GM20000 (cell line): ENCODE measurements at places on chromosomes 2 and 18.

GRCh38 chr2:173553593-173553992 is 198.9 kb downstream of the CDCA7 start:
- DNase-seq: no peak

GRCh38 chr2:169397697-169398096 is 35.4 kb upstream of the LRP2 start:
- no peak for DNase-seq

DNA sequence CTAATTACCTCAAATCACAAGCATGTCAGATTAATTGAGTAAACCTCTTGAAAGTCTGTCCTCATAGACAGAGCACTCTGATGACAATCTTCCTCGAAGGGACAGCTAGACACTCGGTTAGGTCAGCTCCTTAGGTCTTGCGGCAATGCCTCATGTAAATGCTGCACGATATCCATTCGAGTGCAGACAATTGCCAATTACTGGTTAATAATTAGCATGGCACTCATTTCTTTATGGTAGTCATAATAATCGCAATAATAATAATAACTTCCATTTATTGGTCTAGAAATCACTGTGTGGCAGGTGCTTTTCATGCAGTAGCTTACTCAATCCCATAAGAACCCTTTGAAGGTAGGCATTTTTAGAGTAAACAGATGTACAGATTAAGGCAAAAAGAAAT is 44.7 kb upstream of the DSC1 start:
- DNase-seq: no peak

DNA sequence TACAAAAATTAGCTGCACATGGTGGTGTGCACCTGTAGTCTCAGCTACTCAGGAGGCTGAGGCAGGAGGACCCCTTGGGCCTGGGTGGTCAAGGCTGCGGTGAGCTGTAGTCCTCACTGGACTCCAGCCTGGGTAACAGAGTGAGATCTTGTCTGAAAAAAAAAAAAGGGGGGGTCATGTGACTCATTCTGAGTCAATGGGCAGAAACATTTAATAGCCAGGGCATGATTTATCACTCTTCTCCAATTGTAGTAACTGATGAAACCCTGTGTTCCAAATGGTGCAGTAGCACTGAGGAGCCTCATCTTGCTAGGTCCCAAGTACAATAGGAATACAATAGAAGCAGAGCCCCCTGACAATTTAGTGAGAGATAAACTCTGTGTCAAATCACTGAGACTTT is 78.9 kb upstream of the CCDC68 start:
- no peak for DNase-seq

DNA sequence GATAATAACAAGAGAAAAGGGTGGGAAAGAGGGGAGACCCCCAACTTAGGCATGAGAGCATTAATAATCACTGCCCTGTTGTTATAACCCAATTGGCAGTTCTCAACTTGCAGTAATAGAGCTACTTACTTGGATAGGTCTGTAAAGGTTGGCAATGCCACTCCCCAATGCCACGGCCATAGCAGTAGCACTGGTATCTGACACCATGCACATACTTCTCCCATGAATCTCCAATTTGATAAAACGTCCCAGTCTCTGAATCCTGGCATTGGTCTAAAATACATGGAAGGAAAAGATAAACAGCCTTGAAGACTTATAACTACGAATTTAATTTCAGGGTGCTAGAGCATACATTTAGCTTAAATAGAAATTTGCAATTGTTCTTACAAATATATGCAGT is 16.8 kb downstream of the FN1 start:
- DNase-seq: no peak

DNA sequence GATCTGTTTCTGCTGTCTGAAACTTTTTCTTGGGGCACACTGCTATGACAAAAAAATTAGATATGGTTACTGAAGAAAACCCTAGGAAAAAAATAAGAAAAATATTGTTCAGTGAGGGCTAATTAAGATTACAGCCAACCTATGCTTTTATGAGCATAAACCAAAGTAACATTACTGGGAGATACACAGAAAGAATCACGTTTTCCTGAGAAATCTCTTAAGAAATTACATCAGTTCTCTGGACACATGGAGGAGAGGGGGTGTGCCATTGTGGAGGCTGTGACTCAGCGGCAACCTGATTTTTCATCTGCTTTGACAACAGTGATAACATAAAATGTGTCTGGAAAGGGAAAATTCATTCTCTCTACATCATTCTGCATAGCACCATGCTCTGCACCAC is 13.4 kb upstream of the NMI start:
- no peak for DNase-seq

GRCh38 chr18:68340606-68341005 is 374.3 kb downstream of the TMX3 start:
- DNase-seq: no peak

DNA sequence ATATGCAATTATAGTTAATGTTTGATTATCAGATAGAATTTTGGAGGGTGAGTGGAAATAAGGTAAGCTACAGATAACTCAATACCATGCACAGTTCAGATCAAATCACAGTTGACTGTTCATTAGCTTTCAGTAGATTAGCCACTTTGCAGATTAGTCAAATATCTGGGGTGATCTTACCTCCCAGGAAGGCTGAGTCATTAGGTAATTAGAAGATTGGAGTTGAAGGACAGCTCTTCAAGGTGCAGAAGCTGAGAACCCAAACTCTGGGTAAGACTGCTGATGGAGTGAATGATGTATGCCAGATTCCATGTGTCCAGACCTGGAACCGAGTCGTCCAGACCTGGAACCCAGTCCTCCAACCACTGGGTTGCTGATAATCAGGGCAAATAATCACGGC is 262.8 kb upstream of the UBE2E3 start:
- no peak for DNase-seq

- DNase-seq: no peak
Observed at GRCh38 chr18:267380-267687, 513 bp downstream of the THOC1 start.

DNA sequence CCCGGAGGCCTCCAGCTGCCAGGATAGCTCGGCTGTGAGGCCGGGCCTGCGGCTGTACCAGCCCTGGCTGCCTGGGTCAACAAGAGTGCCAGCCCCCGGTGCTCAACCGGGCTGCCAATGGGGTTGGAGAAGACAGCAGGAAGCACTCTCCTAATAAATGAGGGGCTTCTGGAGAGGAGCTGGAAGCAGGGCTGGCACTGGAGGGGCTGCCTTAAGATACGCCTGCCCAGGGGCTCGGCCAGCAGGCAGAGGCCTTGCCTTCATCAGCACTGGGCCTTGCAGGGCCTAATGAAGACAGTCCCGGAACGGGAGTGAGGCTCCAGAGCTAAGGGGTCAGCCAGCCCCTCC is 73.6 kb downstream of the TEX51 start:
- no peak for DNase-seq

GRCh38 chr2:39403311-39403710 is 33.8 kb downstream of the MAP4K3 start:
- no peak for DNase-seq

DNA sequence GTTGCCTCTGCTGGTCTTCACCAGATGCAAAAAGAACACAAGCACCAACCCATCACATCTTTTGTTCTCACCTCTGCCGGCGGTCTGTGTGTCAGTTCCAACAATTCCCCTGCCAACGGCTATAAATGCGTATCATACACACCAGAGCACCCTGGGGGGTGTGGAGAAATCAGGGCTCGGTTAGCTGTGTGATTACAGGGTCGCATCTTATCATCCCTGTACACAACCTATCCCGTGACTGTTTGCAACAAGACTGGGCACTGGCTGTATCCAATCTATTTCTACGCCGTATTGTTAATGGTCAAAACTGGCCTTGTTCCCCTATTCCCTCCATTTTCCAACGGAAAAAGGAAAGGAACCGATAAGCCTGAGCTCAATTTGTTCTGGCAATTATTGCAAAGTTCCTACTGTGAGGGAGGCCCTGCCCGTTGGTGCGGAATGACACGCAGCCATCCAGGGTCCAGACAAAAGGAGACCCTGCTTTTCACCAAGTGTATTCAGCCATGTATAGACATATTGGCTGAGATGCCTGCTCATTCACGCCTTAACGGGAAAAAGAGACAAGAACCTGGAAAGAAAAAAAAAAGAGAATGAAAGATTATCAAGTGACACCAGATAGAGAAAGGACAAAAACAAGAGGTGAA is 136.9 kb downstream of the CDH20 start:
- DNase-seq: no peak

DNA sequence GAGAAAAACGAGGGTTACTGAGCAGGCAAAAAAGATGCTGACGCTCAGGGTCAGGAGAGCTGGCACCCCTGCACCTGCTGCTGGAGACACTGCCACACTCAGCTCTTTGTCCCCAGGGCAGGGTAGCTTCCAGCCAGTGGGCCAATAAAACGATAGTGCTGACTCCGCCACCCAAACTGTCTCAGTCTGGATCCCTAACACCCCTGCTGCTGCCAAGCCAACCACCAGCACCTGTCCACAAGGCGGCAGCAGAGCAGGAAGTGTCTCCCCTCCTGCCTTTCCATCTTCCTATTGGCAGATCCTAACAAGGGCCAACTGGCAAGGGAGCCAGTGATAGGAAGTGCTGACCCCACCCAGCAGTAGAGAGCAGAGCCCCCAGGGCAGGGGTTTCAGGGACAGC is 531.5 kb upstream of the SALL3 start:
- DNase-seq: no peak

- DNase-seq: no peak
Observed at GRCh38 chr2:173400760-173401159, 46.1 kb downstream of the CDCA7 start.

DNA sequence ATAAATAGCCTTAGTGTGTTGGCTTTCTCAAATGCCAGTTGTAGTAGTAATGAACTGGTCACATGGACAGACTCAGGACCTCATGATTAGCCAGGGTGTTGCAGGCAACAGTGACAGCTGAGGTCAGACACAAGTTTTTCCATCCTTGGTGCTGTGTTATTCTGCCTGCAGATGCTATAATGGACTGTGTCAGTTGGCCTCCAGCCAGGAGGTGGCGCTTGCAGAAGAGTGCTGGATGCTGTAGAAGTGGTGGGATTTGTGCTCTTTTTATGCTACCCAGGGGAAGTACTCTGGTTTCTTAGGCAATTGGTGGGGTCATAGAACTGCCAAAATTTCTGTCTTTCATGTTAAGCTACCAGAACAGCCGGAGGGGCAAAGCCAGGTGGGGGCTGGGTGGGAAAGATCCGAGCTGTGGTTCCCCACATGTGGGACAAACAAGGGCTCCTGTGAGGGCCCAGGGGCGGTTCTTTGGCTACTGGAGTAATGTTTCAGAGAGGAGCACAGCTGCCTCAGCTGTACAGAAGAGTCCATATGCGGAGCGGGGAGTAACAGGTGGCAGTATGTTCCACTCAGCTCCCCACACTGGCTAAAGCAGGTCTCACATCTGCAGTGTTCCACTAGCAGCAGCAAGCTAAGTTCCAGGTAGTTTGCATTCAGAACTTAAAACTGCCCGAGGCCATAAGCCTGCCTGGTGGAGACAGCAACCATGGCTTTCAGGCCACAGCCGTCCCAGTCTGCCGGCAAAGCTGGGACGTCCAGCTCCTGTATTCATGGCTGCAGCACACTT is 104.4 kb downstream of the GULP1 start:
- no peak for DNase-seq
